Hindlimb muscle (tissue), 1 donor: ENCODE measurements at places on chromosomes 12 and 14.

DNA sequence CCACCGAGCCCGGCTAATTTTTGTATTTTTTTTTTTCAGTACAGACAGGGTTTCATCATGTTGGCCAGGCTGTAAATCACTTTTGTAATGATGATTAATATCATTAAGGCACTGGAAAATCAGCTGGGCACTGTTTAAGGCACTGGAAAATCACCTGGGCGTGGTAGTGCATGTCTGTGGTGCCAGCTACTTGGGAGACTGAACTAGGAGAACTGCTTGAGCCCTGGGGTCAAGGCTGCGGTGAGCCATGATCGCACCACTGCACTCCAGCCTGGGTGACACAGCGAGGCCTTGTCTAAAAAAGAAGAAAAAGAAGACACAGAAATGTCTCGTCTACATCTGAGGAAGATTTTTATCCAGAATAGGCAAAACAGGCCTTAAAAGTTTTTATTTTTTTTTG, 12.7 kb downstream of the SLC11A2 start:
- no peak for DNase-seq

DNA sequence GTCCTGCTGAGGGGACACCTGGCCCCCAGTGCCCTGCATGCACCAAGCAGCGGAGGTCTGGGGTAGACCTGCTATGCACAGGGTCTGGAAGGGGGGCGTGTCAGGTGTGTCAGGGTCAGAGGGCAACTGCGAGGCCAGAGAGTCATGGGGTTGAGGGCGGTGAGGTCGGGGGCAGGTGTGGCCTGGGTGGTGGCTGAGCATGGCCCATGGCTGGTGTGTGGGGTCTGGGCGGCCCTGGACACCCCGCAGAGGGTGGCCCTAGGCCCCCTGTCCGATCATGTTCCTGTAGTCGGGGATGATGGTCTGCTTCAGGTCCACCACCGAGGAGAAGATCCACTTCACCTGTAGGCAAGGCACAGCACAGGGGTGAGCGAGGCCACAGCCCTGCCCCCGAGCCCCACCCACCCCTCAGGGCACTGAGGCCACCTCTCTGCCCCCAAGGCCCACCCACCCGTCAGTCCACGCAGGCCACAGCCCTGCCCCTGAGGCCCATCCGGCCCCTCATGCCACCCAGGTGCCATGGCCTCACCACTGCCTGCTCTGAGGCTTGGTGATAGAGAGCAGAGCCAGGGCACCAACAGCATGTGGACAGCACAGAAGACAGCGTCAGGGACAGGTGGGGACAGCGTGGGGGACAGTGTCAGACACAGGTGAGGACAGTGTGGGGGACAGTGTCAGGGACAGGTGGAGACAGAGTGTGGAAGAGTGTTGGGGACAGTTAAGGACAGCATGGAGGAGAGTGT, 211.3 kb downstream of the TMEM121 start:
- no peak for DNase-seq

- no peak for DNase-seq
These were observed 190.2 kb downstream of the TBX5 start for GRCh38 chr12:114215746-114216145.

GRCh38 chr12:113242026-113242418, 20.8 kb downstream of the TPCN1 start:
- DNase-seq: no peak

GRCh38 chr14:86602263-86602662, 1072.3 kb downstream of the FLRT2 start:
- DNase-seq: no peak

GRCh38 chr14:90580377-90581335, 183.8 kb downstream of the CALM1 start:
- no peak for DNase-seq

- no peak for DNase-seq
These were observed 746.6 kb downstream of the LRFN5 start for GRCh38 chr14:42353315-42353714.

GRCh38 chr12:101855364-101855884, 22.0 kb upstream of the DRAM1 start:
- DNase-seq: no peak

DNA sequence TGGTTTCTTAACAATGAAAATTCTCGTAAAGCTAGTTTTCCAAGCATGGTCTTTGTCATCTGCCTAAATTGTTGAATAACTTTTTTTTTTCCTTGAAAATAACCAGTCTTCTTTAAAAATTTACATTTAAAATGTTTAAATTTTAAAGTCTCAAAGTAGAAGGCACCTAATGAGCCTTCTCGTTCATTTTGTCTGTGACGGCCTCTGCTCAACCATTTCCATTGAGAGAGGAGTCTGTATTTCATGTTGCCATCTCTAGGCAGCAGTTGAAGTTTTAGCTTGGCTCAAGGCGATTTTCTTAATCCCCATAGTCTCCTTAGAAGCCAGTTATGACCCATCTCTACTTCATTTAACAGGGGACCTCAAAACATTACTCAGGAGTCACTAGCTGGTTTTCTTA, 69.1 kb downstream of the PAPOLA start:
- no peak for DNase-seq

- no peak for DNase-seq
These were observed 53.5 kb upstream of the PPP1R12A start for GRCh38 chr12:79988368-79988767.

- DNase-seq: no peak
These were observed 61.6 kb downstream of the KSR2 start for GRCh38 chr12:117907108-117907689.

DNA sequence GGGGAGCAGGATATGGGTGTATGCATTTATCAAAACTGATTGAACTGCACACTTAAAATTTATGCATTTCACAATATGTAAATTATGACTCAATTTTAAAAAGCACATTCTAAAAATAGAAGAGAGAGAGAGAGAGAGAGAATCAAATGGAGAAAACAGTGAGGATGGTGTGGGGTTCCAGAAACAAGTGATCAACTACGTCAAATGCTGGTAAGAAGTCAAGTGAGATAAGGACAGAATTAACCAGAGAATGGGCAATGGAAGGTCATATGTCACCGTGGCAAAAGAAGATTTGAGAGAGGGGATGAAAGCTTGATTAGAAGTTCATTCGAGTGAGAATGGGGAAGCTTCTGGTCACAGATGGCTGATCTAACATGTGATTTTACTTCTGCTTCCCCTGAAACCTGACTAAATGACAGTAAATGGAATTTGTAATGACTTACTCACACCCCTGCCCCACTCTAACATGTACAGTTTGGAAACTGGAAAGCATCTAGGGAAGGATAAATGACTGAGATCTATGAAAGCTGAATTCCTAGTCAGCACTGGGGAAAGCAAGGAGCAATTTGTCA, 276.5 kb upstream of the AMIGO2 start:
- no peak for DNase-seq

DNA sequence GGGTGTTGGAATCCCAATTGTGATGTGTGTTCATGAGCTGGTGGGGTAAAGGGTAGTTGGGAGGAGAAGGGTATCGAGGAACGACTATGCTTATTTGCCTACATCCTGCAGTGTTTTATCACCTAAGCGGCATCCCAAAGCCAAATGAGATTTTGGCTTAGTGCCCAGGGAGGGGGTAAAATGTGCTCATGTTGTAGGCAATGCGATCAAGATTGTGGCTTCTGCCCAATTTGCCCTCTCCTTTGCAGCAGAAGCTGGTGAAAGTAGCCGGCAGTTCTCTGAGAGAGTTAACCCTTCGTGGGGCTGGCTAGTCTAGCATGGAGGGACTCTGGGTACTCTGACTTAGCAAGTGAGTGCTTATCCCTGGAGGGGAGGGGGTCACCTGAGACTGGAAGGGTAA, 753 bp downstream of the RPH3A start:
- no peak for DNase-seq

DNA sequence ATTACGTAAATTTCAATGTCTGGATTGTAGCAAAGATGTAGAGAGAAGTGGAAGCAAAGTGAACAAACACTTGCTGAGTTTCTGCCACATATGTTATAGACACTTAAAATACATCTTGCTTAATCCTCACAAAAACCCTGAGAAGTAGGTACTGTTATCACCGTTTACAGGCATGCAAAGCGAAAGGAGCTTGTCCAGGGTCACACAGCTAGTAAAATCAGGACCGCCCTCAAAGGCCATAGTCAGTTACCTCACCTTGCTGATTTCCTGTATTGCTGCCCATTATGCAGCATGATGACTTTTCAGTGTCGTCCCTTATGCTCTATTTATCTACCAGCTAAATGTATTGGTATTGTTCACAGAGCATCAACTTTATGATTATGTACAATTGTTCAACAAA, 39.8 kb downstream of the TRHDE start:
- no peak for DNase-seq

DNA sequence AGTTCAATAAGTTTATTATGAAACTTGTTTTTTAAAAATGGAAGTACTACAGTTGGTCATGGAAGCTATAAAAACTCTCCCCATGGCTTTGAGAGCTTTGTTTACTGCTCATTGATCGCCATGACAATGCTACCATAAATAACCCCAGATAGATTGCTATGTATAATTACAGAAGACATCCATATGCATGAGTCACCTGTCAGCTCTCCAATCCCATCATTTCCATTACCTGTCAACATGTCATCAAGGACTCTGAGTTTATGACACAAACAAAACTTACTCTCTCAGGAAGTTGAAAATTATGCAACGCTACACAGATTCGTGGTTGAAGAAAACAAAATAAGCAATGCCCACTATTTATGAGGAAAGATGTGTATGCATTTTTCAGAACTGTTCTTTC, 144.4 kb downstream of the SEC23A start:
- DNase-seq: no peak

DNA sequence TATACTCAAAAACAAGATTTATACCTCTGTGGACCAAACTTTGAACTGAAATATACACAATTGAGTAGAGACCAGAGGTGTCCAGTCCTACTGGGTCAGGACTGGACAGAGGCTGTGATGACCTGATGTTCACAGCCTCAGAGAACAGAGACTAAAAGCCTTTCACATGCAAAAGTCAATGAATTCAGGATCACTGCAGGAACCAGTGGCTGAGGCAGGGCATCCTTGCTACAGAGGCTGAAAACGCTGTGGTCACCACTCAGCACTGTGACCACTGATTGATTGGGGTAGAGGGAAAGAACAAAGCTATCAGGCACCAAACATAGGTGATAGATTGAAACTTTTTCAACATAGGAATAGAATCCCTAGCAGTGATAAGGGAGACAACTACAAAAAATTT, 25.1 kb downstream of the GRIP1 start:
- DNase-seq: no peak

GRCh38 chr12:112096070-112096469, 12.5 kb downstream of the NAA25 start:
- DNase-seq: no peak

- no peak for DNase-seq
These were observed 33.9 kb downstream of the SCARB1 start for GRCh38 chr12:124829708-124830304.

DNA sequence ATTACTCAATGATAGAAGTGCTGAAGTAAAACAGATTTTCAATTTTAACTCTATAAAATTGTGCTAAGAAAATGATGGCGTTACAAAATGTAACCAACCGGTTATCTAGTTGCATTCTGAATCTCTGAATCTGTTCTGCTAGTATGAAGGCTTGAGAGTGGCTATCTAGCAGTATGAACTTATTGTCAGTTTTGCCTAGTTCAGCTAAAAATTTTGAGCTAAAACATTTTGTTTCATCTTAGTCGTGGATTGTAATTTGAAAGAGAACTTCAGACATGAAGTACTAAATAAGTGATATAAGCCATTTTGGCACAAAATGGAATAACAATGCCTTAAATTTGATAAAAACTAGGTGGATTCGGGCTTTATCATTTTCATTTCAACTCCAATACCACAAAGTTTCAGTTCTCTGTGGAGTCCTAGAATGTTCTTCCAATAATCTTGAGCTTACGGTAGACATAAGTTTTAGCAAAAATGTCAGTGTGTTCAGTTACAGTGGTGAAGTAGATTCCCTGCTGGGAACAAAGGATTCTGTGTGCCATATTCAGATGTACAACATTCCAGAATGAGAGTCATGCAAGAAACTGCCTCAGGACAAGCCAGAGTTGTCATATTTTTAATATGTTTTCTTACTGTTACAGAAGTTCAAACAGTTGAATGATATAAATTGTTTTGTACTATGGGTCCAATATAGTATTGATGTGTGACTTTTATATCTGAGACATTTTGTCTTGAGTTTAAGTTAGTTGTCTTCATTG, 28.1 kb downstream of the ATP6V1D start:
- no peak for DNase-seq

DNA sequence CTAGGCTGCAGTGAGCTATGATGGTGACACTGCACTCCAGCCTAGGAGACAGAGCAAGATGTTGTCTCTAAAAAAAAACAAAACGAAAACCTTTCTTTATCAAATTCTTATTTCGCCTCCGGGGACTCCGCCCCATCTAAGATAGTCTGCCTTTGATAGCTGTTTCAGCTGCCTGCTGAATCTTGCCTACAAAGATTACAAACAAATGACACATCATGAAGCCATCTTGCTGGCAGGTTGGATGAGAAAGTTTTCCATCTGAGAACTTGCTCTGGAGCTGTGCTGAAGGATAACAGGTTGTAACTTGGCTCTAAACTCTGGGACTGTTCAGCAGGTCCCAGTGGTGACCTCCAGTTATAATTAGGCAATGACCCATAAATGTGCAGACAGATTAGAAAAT, 41.8 kb upstream of the AEBP2 start:
- no peak for DNase-seq

DNA sequence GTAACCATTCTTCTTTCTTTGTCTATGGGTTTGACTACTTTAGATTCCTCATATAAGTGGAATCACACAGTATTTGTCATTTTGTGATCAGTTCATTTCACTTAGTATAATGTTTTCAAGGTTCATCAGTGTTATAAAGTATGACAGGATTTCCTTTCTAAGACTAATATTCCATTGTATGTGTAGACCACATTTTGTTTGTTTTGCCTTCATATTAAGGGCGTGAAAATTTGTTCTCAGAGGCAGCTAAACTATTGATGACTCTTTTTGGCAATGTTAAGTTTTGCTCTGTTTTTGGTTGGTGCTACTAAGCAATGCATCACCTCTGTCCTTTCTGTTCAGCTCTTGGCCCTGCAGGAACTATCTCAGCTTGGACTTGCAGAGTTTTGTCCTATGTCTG, 1.7 kb upstream of the KLRG1 start:
- DNase-seq: no peak

DNA sequence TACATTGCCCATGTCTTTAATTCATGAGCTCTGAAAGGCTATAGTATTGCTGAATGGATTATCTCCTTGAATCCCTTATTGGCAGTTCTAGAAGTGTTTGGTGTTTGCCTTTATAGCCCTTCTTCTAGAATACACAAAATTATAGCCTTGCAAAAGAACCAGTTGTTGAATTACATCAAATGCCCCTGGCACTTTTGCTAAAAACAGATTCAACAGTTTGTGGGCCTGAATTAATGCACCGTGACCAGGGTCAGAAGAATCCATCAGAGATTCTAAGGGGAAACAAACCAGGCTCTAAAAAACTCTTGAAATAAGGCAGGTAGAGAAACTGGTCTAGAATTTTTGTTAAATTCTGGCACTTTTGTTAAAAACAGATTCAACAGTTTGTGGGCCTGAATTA, 197.8 kb downstream of the SOX5 start:
- DNase-seq: no peak

GRCh38 chr12:112380663-112381405, 1.4 kb downstream of the HECTD4 start:
- DNase-seq: no peak

- DNase-seq: no peak
These were observed 23.0 kb downstream of the TSHR start for GRCh38 chr14:80978403-80978802.

- no peak for DNase-seq
These were observed 77.0 kb downstream of the CPSF2 start for GRCh38 chr14:92198804-92199203.

- DNase-seq: no peak
These were observed 627 bp downstream of the CPM start for GRCh38 chr12:68932128-68932960.

- DNase-seq: no peak
These were observed 5.4 kb upstream of the KRT72 start for GRCh38 chr12:52606581-52607218.
